ENCODE measurements at places on chromosomes 7 and 10.
A peak's percentile ranks its signal among the peaks of the same experiment; 100 is the strongest.

DNA sequence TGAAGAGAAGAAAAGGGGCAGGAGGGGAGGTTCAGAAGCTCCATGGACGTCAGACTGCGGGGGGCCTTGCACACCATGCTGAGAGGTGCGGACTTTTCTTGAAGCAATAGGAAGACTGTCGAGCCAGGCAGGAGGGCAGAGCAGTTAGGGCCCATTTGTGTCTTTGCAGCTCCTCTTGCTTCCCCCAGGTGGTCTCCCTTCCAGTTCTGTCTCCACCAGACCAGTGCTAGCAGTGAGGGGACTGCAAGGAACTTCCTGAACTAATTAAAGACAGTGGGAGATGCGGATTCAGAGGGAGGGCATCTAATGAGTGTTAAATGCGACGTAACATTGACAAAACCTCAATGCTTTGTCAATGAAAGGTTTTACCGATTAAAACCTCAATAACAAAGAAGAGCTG is 225.4 kb downstream of the USP6NL start:
- no peak for DNase-seq

- DNase-seq = no peak
Observed at GRCh38 chr7:29917641-29918040, 72.0 kb downstream of the SCRN1 start.

GRCh38 chr10:102452672-102453340 is 1.5 kb upstream of the C10orf95 start:
- DNase-seq = peak; percentile 78

- DNase-seq = no peak
Observed at GRCh38 chr7:26136831-26137230, 15.2 kb upstream of the NFE2L3 start.

GRCh38 chr10:114420811-114421485 is 16.6 kb upstream of the AFAP1L2 start:
- no peak for DNase-seq

GRCh38 chr7:43283706-43284105 is 171.3 kb downstream of the HECW1 start:
- no peak for DNase-seq

DNA sequence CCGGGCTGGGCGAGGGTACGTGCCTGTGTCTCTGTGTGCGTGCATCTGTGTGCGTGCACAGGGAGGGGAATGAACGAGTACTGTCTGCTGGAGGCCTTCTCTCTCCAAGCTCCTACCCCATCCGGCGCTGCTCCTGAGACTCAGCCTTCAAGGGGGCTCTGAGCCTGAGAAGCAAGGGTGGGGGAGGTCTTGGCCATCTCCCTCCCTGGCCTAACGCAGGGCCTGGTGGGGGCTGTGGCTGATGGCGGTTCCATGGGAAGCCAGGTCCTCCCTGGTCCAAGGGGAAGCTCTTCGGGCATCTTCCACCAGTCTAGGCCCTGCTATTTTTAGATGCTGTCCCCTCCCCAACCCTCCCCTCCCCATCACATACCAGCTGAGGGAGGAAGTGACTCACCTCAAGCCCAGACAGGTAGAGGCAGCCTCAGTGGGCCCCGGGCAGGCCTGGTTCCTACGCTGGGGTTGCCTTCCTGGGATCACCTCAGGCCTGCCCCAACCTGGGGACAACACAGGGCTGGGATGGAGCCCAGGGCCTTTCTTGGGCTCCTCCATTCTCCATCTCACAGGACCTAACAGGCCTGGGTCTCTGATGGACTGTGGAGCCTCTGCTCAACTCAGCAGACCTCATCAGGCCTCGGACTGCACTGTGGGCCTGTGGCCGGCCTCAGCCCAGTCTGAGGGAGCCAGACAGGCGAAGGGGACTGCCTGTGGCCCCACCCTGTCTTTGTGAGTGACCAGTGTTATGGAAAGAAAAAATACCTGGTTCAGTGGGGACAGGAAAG is 32.2 kb downstream of the DNAJB12 start:
- DNase-seq = no peak

DNA sequence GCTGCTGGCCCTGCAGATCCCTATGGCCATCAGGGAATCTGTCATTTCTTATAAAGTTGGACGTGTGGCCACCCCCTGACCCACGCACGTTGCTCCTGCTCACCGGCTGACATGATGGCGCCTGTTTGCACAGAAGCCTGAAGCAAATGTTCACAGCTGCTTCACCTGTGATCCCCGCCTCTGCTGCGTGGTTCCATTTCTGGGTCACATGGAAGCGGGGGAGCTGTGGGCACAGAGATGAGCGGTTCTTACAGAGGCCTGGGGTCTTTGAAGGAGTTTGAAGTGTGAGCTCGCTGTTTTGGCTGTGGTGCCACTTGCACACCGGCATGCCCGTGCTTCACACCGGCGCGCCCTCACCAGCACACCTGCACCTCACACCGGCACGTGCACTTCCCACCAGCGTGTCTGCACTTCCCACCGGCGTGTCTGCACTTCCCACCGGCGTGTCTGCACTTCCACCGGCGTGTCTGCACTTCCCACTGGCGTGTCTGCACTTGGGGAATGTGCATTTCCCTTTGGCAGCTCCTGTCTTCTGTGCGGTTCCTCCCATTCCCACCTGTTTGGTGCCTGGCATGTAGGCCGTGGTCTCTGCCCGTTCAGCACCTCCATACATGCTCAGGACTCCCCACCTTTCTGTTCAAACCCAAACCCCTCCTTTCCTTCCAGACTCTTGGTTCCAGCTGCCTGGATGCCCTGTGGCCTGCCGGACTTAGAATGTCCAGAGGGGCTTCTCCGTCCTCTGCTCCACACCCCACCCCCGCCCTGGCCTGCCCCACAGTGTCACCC is 86.7 kb downstream of the INPP5A start:
- no peak for DNase-seq

DNA sequence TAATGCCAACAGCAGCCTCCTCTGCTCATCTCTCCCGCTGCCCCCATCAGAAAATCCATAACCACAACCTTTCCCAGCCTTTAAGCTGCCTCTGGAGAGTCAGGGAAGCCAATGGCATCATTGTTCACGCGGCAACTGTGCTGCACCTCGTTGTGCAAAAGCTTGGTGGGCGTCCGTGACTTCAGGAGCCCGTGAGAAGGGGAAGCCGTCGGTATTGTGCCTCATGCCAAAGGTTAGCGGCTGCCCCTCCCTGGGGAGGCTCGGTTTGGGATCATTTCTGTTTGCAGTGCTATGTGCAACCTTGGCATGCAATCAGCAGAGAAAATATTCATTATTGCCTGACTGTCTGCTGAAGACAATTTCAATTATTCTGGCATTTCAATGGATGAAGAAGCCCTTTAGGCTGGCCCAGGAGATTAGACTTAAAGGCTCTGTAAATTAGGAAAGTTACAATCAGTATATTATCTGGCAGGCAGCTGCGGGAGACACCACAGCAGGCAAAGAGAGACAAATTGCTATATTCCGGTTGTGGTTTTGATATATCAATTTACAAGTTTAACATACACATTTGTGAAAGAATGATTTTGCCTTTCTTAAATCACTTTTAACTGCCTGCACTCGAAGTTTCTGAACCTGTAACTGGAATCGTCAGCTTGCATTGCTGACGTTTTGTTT is 244.5 kb downstream of the GATA3 start:
- no peak for DNase-seq

DNA sequence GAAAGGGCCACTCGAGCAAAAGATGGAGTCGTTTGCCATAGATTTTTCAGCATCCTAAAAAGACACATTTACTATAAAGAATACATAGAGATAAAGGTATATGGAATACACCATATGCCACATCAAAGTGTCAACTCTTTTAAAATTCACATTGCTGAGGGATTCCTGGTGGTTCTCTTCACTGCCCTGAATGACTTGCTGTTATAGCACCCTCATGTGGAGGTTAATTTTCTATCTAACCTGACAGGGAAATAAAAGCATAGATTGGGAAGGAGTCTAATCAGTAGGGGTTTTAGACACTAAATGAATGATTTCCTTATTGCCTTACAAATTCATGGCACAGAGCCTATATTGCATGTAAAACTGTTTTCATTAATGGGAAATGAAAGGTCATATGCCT is 25.9 kb downstream of the DNAH11 start:
- DNase-seq = no peak

DNA sequence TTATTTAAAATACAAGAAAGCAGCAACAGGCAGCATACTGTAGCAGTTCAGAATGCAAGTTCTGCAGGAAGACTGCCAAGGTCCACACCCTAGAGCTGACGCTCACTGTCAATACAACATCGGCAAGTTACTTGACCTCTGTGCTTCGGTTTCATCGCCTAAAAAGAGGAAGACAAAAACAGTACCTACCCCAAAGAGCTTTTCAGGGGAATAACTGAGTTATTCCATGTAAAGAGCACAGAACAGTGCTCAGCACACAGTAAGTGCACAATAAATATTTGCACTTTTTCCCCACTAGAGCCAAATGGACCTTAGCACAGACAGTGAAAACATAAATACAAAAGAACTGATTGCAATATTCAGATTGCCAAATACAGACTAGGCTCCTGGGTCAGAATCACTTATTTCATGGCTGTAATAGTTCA is 88.6 kb downstream of the USP6NL start:
- DNase-seq = no peak

GRCh38 chr10:129063877-129064276 is 403.2 kb upstream of the MGMT start:
- DNase-seq = no peak

GRCh38 chr10:125084191-125084613 is 76.2 kb downstream of the CTBP2 start:
- DNase-seq = peak; percentile 69

- no peak for DNase-seq
Observed at GRCh38 chr10:5500162-5500670, 846 bp upstream of the CALML5 start.

- peak; percentile 61 for DNase-seq
Observed at GRCh38 chr7:115679976-115680375, 350.6 kb downstream of the TFEC start.

- DNase-seq = no peak
Observed at GRCh38 chr7:86647385-86648094, 3.8 kb downstream of the GRM3 start.

DNA sequence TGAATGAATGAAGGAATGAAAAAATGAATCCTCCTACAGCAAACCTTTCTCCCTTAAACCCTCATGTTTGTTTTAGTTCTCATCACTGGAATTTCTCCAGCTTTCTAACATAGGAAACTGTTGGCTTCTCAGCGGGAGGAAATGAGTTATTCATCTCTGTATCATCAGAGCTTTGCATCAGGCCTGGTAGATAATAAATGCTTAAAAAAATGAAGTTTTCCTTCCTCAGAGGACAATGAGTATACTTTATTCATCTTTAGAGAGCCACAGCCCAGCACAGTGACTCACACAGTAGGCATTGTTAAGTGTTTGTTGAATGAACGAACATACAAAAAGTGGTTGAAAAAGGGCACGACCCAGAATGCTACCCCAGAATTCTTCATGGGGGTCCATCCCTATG is 62.6 kb downstream of the COL13A1 start:
- peak; percentile 80 for DNase-seq

DNA sequence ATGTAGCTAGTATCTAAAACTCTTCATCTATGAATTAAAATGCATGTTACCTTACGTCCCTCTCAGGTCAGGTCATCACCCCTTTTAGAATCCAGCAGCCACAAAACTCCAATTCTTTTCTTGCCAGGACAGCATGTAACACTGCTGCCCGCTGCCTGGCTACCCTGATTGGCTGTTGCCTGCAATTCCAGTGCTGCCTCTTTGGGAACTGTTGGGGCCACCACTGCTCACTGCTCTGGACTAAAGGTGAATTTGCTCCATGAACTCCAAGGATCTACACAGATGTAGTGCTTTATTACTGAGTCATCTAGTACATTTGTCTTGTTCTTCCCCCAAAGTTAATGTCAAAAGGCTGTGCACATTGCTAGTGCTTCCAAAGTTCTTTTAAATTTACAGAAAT is 40.4 kb downstream of the SCIN start:
- no peak for DNase-seq

DNA sequence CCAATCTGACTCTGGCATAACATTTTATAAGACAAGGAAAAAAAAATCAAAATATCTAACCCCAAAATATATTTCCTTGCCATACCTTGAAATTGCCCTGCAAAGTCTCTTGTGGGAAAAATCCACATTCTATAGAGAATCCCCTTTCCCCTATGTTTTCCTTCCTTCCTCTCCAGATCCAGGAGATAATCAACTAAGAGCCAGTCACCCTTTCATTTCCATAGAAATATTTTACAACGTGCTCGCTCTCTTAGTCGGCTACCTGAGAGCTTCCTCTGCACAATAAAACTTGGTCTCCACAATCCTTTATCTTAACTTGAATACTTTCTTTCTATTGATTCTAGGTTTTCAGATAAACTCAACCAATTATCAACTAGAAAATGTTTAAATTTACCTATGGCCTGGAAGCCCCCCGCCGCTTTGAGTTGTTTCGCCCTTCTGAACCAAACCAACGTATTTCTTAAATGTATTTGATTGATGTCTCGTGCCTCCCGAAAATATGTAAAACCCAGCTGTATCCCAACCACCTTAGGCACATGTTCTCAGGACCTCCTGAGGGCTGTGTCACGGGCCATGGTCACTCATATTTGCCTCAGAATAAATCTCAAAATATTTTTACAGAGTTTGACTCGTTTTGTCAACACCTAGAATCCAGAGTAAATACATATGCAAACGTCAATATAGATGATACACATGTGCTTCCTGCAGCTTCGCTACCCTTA is 869 bp downstream of the PSAP start:
- DNase-seq = peak; percentile 27

Measured in RKO (cell line).